ENCODE measurements at places on chromosomes 12 and 14. TPM values are rescaled to one million over a fixed set of nuclear protein-coding genes. Genes with fewer than 3 reads are reported as not detected.
A peak's percentile ranks its signal among the peaks of the same experiment; 100 is the strongest.

The SLC5A8 gene
- 1.0 TPM for total RNA-seq

GRCh38 chr12:77599782-77600467 lies 230.8 kb upstream of the NAV3 start:
- H3K27me3 ChIP-seq = no peaks in the 10 kb centered on the region
- H3K4me3 ChIP-seq = no peak overlapping the region
- H3K27ac ChIP-seq = no peak overlapping the region
- no peaks in the 10 kb centered on the region for H3K4me1 ChIP-seq
- H3K36me3 ChIP-seq = no peaks in the 10 kb centered on the region

The FIGNL2 gene
- total RNA-seq = 0.58 TPM

The SMAGP gene
- total RNA-seq = 35.6 TPM

The TAS2R19 gene
- total RNA-seq = 2.0 TPM

GRCh38 chr12:114448618-114448933 lies 42.6 kb upstream of the TBX5 start:
- no peak overlapping the region for H3K27ac ChIP-seq
- no peaks in the 10 kb centered on the region for H3K36me3 ChIP-seq
- H3K27me3 ChIP-seq = peaks cover 95% of the 10 kb centered on the region
- DNase-seq = no peak
- no peak overlapping the region for H3K4me3 ChIP-seq

The NOXRED1 gene
- 0.45 TPM for total RNA-seq

GRCh38 chr12:117583677-117584225 lies 222.3 kb upstream of the NOS1 start:
- no peaks in the 10 kb centered on the region for H3K4me1 ChIP-seq
- no peaks in the 10 kb centered on the region for H3K36me3 ChIP-seq
- no peak for DNase-seq

The PLXNC1 gene
- total RNA-seq = 14.5 TPM

DNA sequence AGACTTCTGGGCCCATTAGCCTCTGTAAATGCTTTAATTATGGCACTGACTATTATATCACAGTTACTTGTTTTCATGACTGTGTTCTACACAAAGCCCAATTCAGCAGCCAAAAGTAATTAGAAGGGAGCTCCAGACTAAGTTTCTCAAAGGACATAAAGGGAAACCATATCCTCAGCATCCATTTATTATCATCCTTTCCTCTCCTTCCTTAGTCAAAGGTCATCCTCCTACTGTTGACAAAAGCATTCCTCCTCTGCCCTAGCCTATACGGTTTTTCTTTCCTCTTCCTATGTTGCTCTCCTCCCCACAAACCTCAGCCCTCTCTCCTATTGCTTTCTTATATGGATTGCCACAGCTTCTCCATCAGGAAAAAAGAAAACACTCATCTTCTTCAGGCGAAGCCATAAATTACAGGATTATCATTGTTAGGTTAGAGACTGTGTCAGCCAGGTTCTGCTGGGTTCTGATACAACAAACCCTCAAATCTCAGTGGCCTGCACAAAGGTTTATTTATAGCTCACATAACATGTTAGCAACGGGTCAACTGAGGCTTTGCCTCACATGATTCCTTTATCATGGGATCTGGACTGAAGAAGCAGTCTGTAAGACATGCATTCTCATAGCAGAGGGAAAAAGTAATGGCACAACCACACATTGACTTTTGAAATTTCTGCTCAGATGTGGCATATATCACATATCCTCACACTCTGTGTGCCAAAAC lies 207.2 kb downstream of the SLC5A8 start:
- H3K4me3 ChIP-seq = no peak overlapping the region
- H3K27me3 ChIP-seq = no peaks in the 10 kb centered on the region
- no peaks in the 10 kb centered on the region for H3K4me1 ChIP-seq
- no peak overlapping the region for H3K27ac ChIP-seq
- DNase-seq = no peak

DNA sequence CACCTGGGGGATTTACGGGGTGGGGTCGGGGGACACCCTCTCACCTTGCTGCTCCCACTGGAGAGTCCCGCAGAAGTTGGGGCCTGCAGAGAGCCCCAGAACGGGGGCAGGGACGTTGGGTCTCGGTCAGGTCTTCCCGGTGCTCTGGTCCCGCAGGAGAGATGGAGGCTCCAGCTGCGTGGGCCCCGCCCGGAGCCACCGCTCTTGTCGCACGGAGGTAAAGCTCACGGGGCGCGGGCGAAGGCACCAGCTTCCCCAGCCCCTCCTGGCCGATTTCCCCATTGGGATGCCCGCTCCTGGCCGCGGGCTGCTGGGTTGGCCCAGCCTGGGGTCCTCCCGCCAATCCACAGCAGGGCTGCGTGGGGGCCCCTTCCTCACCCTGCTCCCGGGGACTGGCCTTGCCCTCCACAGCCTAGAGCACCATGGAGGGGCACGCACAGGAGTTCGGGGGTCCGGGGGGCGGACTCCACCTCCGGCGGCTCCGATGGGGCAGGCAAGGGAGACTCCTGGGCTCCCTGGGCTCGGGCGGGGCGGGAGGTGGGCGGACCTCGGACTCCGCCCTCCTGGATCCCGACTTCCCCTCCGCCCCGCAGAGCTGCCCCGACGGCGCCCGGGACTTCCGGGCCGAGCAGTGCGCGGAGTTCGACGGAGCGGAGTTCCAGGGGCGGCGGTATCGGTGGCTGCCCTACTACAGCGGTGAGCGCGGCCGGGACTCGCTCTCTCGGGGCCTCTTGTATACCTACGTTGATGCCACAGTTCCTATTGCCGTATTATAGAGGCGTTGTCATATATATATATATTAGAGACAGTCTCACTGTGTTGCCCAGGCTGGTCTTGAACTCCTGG lies 8.4 kb downstream of the PAPLN start:
- peak; percentile 68 for DNase-seq
- peaks cover 23% of the 10 kb centered on the region for H3K4me1 ChIP-seq
- no peaks in the 10 kb centered on the region for H3K36me3 ChIP-seq
- peaks cover 39% of the 10 kb centered on the region for H3K27me3 ChIP-seq

- no peak for DNase-seq
- H3K27ac ChIP-seq = no peak overlapping the region
These were observed 7.4 kb downstream of the CIT start for GRCh38 chr12:119869720-119870119.

The CFL2 gene
- 47.3 TPM for total RNA-seq

GRCh38 chr12:90343966-90344365 lies 611.0 kb downstream of the CCER1 start:
- H3K4me3 ChIP-seq = no peak overlapping the region
- no peaks in the 10 kb centered on the region for H3K36me3 ChIP-seq
- DNase-seq = no peak
- H3K27ac ChIP-seq = no peak overlapping the region

The NANOG gene
- total RNA-seq = 0.21 TPM

DNA sequence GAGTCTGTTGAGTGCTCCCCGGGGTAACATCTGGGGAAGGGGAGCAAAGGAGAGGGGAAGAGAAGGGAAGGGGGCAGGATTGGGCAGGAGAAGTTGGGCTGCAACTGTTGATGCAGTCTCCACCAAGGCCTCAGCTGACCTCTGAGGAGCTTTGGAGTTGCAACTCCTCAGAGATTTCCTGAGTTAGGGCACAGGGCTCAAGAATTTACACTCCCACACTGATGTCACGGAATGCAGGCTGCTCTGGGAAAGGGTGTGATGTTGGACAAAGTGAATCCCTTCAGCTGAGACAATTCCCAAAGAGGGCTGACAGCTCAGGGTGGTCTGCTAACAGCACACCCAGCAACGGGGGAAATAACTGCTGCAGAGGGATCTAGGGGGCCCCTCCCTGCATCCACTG lies 295.6 kb downstream of the PCNX1 start:
- no peak overlapping the region for H3K27ac ChIP-seq
- H3K27me3 ChIP-seq = no peaks in the 10 kb centered on the region
- no peaks in the 10 kb centered on the region for H3K36me3 ChIP-seq
- no peaks in the 10 kb centered on the region for H3K4me1 ChIP-seq
- no peak overlapping the region for H3K4me3 ChIP-seq

The LLPH gene
- total RNA-seq = 16.8 TPM

The PRR4 gene
- 1.2 TPM for total RNA-seq

The GRIP1 gene
- 1.9 TPM for total RNA-seq

GRCh38 chr14:88045705-88046104 lies 40.8 kb downstream of the GPR65 start:
- H3K27ac ChIP-seq = peak overlapping the region; percentile 73
- H3K4me3 ChIP-seq = no peak overlapping the region
- peak; percentile 2 for DNase-seq
- no peaks in the 10 kb centered on the region for H3K27me3 ChIP-seq

DNA sequence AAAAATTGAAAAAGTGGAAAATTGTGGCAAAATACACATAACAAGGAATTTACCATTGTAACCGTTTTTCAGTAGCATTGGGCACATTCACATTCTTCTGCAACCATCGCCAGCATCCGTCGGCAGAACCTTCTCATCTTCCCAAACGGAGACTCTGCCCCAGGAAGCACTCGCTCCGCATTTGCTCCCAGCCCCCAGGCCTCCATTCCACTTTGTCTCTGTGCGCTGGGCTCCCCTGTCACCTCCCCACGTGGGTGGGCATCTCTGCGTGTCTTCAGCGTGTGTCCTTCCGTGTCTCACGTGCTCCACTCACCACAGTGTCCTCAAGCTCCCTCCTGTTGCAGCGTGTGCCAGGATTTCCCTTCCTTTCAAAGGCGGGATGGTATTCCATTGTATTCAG lies 9.9 kb downstream of the GPR132 start:
- no peaks in the 10 kb centered on the region for H3K27me3 ChIP-seq
- H3K4me3 ChIP-seq = no peak overlapping the region
- H3K36me3 ChIP-seq = no peaks in the 10 kb centered on the region
- H3K27ac ChIP-seq = no peak overlapping the region
- peaks cover 10% of the 10 kb centered on the region for H3K4me1 ChIP-seq
- peak; percentile 30 for DNase-seq

- H3K4me3 ChIP-seq = no peak overlapping the region
- no peaks in the 10 kb centered on the region for H3K4me1 ChIP-seq
- no peaks in the 10 kb centered on the region for H3K36me3 ChIP-seq
- H3K27ac ChIP-seq = no peak overlapping the region
- H3K27me3 ChIP-seq = no peaks in the 10 kb centered on the region
These were observed 30.1 kb upstream of the MTERF2 start for GRCh38 chr12:107017042-107017441.

DNA sequence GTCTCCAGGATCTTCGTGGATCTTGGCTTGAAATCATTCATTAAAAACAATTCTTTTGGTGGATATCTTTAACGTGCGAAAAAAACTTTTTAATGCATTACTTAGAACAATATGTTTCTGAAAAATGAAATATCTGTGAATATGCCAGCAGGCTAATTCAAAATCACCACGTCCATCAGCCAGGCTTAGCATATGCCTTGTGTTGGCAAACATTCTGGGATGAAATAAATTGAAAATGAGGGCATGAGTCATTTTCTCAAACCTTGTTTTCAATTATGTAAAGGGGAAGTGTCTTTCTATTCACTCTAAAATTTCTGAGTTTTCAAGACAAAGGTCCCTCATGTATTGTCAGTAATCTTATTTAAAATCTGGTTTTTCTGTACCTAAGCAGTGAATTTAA lies 393.9 kb downstream of the PAWR start:
- no peak overlapping the region for H3K4me3 ChIP-seq
- H3K4me1 ChIP-seq = no peaks in the 10 kb centered on the region
- H3K36me3 ChIP-seq = no peaks in the 10 kb centered on the region
- DNase-seq = no peak

The TSHR gene
- total RNA-seq = 0.15 TPM

- H3K36me3 ChIP-seq = no peaks in the 10 kb centered on the region
- H3K4me3 ChIP-seq = no peak overlapping the region
- no peak overlapping the region for H3K27ac ChIP-seq
- no peaks in the 10 kb centered on the region for H3K27me3 ChIP-seq
These were observed 94.2 kb downstream of the B4GALNT3 start for GRCh38 chr12:554001-554285.

The ZFHX2 gene
- total RNA-seq = 3.1 TPM

- no peak for DNase-seq
- H3K36me3 ChIP-seq = no peaks in the 10 kb centered on the region
- no peaks in the 10 kb centered on the region for H3K27me3 ChIP-seq
- H3K4me1 ChIP-seq = no peaks in the 10 kb centered on the region
These were observed 66.8 kb upstream of the KRAS start for GRCh38 chr12:25317553-25317952.

DNA sequence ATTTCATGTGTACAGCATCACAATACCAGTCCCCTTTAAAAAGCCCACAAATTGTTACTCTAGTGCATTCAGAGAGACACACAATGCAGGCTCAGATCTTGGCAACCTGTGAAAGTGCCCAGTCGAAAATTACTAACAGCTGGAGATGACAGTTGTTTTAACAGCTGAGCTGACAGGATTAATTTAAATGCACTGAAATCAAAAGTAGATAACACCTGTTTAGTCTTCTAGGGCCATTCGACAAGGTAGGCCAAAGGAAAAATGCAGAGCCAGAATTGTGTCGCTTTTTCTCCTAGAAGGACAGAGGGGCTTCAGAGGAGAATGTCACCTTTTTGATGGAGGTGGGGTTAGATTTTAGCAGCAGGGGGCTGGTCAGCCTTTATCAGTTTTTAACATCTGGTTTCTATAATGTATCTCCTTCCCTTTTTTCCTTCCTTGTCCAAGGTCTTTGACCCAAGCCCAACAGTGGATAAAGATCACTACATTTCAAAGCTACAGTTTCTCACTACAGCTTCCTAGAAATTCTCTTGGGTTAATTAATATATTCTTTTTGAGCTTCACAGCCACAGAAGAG lies 139.1 kb downstream of the SOX5 start:
- H3K27ac ChIP-seq = no peak overlapping the region
- H3K4me1 ChIP-seq = no peaks in the 10 kb centered on the region
- H3K27me3 ChIP-seq = no peaks in the 10 kb centered on the region
- no peak overlapping the region for H3K4me3 ChIP-seq

DNA sequence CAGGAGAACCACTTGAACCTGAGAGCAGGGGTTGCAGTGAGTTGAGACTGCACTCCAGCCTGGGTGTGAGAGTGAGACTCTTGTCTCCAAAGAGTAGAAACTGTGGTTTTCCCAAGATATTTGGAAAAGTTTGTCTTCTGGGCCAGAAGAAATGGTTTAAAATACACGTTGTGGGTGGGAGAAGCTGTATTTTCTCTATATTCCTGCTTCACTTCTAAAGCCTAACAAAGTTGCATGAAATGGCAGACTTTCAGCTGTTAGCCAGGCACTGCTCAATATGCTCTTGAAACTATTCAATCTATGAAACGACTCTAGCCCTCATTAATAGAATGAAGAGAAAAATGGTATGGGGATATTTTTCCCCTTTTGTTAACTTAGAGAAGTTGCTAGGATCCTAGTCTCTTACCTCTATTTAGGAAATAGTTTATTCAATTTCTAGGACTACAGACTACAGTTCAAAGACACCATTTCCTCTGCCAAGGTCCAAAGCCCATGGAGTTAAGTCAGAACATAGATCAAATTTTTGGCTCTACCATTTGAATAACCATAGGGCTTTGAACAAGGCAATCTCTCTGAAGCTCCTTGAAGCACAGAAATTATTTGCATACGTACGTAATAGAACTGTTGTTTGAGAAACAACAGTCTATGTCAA lies 49.3 kb upstream of the OR5AU1 start:
- H3K4me1 ChIP-seq = no peaks in the 10 kb centered on the region
- no peak for DNase-seq
- H3K27ac ChIP-seq = no peak overlapping the region
- no peaks in the 10 kb centered on the region for H3K27me3 ChIP-seq
- H3K36me3 ChIP-seq = peaks cover 68% of the 10 kb centered on the region
- no peak overlapping the region for H3K4me3 ChIP-seq

Data from left lung (tissue), 14 donors.